ENCODE measurements at places on chromosomes 7 and 10.

GRCh38 chr10:11209830-11210181, 192.1 kb downstream of the CELF2 start:
- DNase-seq: no peak

DNA sequence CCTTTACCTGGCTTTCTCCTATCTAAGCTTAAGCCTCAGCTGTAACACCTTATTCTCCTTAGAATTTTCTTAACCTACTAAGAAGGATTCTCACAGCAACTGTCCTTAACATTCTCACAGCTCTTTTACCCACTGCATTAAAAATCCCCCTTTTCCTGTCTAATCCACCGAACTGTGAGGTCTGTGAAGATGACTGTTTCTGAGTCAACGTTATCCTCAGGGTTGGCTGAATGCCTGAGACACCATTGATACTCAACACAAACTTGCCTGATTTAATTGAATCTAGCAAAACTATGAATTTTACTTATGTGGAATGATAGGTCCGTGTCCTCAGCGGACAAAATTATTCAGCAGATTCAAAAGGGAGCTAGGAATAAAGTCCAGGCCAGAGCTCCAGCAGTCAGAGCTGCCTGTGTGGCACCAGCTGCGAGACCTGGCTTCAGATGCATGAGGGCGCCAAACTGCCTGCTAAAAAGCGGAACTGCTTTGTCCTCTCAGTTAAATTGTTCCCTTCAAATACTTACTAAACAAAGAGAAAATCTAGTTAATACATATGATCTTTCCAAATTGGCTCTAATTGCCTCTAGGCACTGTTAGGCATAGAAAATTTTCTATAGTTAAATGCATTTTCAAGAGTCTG, 33.4 kb upstream of the VWDE start:
- DNase-seq: no peak

DNA sequence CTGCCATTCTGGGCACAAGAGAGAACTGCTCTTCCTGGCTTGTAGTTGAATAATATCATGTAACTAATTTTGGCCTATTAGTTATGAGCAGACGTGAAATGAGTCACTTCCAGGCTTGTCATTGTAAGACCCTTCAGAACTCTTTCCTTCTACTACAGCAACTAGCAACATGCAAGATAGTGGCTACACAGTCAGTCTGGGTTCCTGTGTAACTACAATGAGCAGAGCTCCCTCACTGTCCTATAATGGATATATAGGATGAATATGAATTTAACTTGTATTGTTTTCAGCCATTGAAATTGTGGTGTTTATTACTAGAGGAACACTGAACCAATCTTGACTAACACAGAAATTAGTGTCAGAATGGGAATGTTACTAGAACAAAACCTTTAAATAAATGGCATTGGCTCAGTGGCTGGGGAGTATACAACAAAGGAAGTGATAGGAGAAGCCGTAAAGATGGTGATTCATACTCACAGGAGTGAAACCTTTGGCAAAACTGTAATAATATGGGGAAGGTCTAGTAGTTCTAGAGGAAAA, 2.9 kb upstream of the MTPN start:
- no peak for DNase-seq

DNA sequence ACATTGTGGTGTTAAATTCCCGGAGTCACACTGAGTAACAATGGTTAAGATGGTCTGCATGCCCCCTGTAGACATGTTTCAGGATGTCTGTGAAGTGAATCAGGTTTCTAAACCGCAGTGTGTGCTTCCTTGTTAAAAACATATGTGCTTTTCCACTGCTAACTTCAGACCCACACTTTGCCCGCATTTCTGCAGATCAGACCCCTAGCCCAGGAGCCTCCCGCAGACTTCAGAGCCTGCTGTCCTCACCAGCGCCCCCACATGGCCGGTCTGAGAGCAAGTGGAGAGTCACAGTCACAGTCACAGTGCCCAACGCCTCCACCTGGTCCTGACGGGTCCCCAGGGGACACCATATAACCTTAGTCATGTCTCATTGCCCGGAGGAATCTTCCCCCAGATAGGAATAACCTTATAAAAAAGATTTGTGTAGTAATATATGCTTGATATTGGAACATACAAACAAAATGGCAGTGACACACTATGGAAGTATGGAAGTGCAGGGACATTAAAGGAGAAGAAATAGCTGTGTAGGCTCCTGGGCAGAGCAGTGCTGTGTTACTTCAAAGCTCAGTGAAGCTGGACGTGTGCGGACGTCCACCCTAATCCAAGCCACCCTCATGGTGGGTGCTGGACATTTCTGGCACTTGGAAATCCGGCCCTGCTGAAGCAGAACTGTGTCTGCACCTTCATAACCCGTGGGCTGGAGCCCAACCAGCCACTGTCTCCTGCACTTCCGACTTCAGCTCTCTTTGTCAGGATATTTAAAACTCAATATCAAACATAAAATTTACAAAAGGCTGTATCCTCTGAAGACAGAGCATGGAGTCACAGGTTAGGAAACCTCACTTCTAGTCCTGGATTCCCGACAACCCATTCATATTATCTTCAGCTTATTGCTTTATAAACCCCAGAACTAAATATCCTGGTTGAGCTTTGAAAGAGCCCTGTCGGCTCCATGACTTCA, 29.0 kb downstream of the GSTO2 start:
- no peak for DNase-seq
